AG10803 (cell line): ENCODE measurements at places on chromosomes 4 and X.

DNA sequence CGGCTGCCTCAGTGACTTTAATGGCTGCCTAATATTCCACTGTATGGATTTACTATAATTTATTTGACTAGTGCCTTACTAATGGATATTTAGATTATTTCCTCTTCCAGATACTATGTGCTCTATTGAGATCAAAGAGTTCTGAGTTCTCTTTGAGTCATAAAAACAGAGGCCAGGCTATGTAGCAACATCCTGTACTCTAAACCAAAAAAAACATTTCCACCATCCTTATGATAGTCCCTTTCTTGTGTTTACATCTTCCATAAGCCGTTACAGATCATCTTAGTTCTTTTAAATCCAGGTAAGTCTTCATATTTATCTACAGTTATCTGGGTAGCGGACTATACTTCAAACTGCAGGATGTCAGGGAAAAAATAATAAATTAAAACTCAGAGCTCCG is 56.6 kb upstream of the TMEM184C start:
- peak; percentile 34 for DNase-seq

DNA sequence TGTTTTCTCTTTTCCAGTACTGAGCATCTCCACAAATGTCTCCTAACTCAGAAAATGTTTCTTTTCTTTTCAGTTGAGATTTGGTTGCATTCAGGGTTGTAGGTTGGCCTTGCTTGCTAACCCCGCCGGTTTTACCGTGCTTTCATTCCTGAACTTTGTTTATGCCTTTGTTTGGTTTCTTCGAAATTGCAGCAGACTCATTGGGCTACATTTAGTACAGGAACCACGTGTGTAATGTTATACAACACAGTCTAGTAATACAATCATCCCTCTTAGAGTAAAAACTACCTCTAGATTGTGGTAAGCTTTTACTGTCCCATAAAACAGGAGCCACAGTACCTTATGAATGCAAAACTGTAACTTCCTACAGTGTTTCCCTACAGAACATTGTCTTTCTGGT is 57.9 kb downstream of the CCKAR start:
- DNase-seq = no peak

DNA sequence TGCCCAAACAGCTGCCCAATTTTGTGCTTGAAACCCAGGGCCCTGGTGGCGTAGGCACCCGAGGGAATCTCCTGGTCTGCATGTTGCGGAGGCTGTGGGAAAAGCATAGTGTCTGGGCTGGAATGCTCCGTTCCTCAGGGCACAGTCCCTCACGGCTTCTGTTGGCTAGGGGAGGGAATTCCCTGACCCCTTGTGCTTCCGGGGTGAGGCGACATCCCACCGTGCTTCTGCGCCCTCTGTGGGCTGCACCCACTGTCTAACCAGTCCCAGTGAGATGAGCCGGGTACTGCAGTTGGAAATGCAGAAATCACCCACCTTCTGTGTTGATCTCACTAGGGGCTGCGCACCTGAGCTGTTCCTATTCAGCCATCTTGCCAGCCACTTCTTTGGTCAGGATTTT is 399.4 kb upstream of the FTHL17 start:
- DNase-seq = no peak

- DNase-seq = no peak
These were observed 475.7 kb upstream of the PABPC4L start for GRCh38 chr4:134677209-134677814.

GRCh38 chrX:103175944-103176753 is 38.8 kb upstream of the BEX4 start:
- DNase-seq = peak; percentile 35
